ENCODE measurements at places on chromosomes 6 and 20.

DNA sequence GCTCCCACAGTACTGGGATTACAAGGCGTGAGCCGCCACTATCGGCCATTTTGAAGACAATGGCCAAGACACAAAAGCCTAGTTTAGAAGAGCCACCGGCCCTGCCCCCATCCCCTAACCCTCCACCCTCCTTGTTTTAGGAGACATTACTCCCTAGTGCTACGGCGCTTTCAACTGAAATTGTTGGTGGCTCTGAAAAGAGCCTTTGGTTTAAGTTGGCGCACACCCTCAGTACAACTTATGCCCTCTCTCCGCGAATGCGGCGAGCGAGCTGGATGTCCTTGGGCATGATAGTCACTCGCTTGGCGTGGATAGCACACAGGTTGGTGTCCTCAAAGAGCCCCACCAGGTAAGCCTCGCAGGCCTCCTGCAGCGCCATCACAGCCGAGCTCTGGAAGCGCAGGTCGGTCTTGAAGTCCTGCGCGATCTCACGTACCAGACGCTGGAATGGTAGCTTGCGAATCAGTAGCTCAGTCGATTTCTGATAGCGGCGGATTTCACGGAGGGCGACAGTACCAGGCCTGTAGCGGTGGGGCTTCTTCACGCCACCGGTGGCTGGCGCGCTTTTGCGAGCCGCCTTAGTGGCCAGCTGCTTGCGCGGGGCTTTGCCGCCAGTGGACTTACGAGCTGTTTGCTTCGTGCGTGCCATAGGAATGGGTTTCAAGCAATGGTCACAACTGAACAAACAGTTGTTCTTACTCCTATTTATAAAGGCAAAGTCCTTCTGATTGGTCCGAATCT lies 114.9 kb upstream of the BTN3A2 start:
- peak; percentile 92 for DNase-seq

- no peak for DNase-seq
Measured at GRCh38 chr20:62752181-62752670, 43.6 kb downstream of the NTSR1 start.

DNA sequence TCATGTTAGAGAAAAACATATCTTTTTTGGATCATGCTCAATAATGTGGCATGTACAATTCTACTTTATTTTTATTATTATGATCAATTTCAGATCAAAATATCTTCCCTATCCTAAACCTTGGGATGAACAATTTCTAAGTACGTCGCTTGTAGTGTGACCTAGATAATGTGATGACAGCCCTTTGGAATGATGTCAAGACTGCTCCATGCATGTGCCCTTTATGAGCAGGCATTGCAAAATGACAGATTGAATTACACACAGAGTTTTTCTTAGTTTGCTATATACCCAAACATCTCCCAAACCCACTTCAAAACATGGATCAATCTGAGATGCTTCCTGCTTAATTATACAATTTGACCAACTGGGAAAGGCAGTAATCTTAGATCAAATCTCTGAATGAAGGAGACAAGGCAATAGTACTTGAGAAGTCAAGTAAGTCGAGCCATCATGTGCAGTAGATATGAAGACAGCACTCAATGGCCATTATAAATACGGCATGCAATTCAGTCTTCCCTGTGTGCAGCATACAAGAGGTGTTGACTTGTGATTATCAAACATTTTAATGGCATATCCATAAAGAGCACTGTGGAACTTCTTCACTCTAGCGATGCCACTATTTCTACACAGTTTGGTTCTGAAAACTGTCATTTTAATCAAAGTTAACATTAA lies 294.8 kb downstream of the RNF144B start:
- no peak for DNase-seq

GRCh38 chr6:152298055-152298647 lies 339.0 kb downstream of the SYNE1 start:
- DNase-seq = no peak

DNA sequence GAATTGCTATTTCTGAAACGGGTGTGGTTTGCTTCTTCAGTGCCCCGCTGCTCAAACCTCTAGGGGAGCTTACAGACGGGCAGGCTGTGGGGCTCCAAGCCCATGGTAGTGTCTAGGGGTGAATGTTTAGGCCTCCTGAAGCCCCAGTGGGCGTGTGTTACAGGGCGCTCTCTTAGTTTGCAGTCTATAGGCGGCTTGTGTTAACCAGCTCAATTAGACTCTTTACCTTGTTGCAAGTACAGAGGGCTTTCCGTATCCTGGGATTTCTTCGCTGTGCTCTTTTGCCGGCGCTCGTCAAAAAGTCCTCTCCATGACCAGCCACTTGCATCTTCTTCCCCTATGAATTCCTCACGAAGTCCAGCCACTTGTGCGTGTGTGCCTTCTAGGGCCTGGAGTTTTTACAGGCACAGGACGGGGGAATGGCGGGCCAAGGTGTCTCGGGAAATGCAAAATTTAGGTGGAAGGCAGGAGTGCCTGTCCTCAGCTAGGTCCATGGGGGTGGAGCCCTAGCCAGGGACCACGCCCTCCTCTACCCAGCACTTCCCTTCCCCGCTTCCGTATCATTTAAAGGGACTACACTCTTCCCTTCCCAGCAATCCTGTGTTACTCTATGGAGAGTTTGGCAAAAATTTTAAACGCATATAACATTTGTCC lies 94.5 kb downstream of the HTR1B start:
- no peak for DNase-seq

GRCh38 chr6:72651174-72651573 lies 29.3 kb downstream of the KCNQ5 start:
- DNase-seq = no peak

- no peak for DNase-seq
Measured at GRCh38 chr20:36234771-36235320, 1.4 kb upstream of the AAR2 start.

GRCh38 chr6:32888576-32888975 lies 34.6 kb downstream of the PSMB9 start:
- no peak for DNase-seq

GRCh38 chr6:79750806-79751205 lies 119.7 kb downstream of the SH3BGRL2 start:
- DNase-seq = peak; percentile 81

DNA sequence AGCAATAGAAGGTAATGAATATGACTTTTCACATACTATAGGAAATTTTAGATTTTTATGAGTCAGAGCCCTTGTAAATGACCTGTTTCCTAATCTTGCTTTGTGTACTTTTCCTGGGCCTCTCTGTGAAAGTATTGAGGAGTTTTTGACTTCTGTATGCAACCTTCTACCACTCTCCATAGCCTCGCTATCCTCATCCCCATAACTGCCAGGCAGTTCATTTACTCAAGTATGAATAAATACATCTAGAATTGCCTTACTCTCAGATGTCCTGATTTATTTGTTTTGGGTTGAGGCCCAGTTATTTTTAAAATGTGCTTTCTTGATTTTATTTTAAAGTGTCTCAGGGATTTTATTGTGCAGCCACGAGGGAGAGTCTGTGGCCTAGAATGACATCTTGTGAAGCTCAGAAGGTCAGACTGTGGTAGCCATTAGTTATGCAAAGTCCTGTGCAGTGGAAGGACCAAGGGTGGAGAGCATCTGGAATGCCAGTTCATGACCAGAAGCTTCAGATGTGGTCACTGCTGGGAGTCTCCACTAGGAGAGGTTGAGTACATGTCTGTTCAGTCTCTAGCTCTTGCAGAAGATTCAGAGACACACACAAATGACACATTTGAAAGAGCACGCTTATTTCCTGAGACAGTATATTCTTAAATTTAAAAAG lies 346.2 kb upstream of the IMPG1 start:
- peak; percentile 47 for DNase-seq

DNA sequence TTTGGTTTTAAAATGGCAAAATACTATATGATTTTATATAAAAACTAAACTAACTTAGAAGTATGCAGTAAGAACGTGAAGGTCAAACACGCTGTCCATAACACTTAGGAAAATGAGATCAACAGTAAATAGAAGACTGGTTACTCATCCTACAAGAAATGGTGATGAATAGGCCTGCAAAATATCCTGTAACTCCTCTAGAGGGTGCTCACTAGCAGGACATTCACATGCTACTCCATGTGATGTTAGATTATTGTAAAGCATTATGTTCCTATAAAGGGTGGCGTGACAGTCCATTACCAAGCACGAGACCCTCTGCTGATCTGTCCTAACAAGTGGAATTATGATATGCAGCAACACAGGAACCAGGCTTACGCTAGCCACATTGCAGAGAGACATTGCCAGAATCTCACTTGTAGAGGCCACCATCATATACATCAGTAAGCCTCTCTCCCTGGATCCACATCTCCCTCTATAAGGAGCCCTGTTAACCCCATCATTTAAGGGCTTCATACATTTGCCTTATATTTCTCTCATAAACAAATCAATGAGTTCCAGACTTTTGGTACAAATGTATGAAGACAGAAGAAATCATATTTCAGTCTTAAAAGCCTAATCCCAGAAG lies 18.0 kb upstream of the DEFB129 start:
- peak; percentile 50 for DNase-seq

DNA sequence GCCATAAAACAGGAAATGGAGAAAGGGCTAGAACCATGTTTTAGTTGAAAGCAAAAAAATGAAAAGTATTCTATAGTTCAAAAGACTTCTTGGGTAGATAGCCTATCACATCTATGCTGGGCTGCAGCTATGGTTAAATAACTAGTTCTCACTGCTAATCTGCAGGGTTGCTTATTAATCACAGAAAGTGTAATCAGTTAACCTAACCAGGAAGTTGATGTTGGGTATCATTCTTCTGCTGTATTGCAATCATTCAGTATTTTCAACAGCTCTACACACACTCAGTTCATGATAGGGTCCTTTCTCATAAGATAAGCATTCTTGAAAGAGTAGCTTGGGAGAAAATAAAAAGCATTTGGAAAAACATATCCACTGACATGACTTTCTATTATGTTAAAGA lies 135.2 kb upstream of the TCF21 start:
- DNase-seq = no peak

- DNase-seq = no peak
Measured at GRCh38 chr6:82525775-82526495, 162.3 kb downstream of the TPBG start.
